ENCODE measurements at places on chromosomes 3 and 15.
A peak's percentile ranks its signal among the peaks of the same experiment; 100 is the strongest.

DNA sequence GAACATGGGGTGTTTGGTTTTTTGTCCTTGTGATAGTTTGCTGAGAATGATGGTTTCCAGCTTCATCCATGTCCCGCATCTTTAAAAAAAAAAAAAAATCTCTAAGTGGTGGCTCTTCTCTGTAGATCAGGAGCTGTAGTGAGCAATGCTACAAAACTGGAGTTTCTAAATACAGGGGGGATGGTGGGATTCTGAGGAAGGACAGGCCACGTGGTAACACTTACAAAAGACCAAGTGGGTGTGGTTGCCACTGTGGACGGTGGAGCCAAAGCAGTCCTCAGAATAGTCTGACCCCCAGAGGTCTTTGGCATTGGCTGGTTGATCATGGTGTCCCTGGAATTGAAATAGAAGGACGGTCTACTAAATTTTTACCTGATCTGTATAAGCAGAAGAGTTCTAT lies 7.7 kb downstream of the CCRL2 start:
- DNase-seq = no peak

DNA sequence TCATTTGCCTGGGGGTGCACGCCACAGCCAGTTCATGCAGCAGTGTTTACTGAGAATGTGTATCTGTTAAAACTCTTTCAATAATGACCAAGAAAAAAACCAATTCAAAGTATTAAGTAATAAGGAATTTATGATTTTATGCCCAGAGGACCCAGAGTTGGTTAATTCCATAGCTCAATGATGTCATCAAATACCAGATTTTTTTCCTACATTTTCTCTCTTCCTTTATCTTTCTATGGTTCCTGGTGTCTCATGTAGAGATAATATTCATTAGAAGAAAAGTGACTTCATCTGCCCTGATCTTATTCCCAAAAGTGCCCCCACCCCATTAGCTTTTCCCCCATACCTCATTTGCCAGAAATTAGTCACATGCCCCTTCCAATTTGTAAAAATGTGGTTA lies 44.6 kb upstream of the LMCD1 start:
- DNase-seq = peak; percentile 23

DNA sequence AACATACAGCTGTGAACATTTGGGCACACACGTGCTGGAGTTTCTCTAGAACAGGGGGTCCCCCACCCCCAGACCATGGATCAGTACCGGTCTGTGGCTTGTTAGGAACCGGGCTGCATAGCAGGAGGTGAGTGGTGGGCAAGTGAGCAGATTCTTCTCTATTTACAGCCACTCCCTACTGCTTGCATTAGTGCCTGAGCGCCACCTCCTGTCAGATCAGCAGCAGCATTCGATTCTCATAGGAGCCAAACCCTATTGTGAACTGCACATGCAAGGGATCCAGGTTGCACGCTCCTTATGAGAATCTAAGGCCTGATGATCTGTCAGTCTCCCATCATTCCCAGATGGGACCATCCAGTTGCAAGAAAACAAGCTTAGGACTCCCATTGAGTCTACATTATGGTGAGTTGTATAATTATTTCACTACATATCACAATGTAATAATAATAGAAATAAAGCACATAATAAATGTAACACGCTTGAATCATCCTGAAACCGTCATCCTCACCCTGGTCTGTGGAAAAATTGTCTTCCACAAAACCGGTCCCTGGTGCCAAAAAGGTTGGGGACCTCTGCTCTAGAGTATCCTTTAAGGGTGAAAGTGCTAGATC lies 25.8 kb downstream of the CHRM5 start:
- no peak for DNase-seq

DNA sequence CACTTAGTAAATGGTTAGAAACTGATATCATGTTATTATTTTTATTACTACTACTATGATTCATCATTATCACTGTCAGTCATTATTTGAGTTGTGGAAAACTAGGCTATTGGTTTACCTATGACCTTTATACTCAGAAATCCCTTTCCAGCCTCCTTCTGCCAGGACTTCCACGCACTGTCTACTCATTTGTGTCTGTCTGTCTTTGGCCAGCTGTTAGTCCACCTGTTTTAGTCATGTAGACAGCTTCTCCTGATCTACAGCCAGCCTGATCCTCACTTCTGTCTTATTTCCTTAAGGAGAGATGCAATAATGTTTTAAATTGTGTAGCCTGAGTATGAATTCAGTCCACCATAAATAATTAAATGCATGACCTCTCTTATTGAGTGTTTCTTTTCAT lies 162.8 kb downstream of the EPHA3 start:
- DNase-seq = no peak

GRCh38 chr3:189845069-189845468 lies 213.9 kb downstream of the TP63 start:
- DNase-seq = no peak

DNA sequence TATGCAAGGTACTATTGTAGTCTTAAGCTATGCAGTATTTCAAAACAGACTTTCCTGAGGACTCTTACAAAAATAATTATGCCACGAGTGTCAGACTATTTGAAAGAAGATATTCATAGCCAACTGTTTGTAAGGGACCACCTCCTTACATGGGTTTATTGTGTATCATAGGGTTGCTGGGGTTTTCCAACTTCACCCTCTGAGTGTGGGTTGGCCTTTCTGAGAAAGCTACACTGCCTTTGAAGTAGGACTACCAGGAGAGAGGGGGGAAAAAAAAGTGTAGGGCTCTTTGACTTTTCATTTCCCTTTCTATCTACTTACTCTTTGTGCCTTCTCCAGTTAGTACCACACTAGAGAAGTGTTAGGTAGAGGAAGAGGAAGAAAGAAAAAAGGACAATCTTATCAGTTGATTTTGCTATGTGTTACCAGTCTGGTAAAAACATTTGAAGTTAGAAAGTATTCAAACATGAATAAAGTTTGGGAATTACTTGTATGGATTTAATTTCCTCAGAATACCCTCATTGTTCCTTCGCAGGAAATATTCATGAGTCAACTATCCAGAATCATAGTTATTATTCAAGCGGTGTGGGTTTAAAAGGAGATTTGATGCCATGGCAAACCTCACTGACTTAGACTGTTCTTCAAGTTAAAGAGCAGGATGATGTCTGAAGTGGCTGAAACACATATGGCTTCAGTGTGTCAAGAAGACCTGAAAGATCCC lies 329.3 kb upstream of the THBS1 start:
- DNase-seq = peak; percentile 68

GRCh38 chr15:89647191-89647851 lies 7.9 kb downstream of the KIF7 start:
- peak; percentile 20 for DNase-seq

DNA sequence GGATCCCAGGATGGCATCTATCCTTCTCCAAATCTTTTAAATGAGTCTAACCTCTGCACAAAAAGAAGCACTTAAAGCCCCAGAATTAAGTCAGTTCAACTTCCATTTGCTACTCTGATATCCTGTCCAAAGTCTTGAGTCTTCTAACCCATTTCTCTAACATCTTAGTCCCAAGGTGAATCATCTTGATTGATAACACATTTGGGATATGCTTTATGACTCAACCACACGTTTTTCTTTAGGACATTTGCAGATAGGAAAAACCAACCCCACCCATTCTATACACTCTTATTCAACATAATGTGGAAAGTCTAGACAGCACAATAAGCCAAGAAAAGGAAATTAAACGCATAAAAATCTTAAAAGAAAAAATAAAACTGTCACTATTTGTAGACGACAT lies 18.8 kb upstream of the TEX9 start:
- DNase-seq = no peak

DNA sequence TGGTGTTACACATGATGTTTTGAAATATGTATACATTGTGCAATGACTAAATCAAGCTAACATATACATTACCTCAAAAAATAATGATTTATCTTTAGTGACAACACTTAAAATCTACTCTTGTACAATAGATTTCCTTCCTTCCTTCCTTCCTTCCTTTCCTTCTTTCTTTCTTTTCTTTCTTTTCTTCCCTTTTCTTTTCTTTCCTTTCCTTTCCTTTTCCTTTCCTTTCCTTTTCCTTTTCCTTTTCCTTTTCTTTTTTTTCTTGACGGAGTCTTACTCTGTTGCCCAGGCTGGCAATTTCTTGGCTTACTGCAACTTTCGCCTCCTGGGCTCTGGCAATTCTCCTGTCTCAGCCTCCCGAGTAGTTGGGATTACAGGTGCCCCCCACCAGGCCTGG lies 170.5 kb downstream of the NLGN1 start:
- DNase-seq = no peak

DNA sequence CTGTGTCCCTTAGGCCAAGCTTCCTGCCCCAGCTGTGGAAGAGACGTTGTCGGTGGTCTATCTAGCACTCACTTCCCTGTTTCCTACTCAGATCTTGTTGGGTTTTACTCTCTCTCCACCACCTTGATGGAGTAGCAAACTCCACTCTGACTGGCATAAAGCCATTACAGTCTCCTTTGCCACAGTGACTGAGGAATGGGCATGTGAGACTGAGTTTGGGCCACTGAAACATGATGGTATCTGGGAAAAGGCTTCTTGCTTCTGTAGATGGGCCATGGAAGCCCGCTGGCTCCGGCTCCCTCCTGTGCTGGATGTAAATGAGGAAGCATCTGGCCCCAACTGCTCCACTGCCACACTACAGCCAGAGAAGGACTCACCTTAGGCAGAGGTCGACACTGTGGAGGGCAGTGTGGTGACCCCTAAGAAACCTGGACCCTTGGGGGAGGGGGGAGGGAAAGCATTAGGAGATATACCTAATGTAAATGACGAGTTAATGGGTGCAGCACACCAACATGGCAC lies 9.4 kb upstream of the CAMK1 start:
- no peak for DNase-seq

- DNase-seq = no peak
Observed at GRCh38 chr3:55445551-55445950, 41.6 kb downstream of the WNT5A start.

GRCh38 chr3:150469031-150469930 lies 61.2 kb downstream of the TSC22D2 start:
- DNase-seq = no peak

DNA sequence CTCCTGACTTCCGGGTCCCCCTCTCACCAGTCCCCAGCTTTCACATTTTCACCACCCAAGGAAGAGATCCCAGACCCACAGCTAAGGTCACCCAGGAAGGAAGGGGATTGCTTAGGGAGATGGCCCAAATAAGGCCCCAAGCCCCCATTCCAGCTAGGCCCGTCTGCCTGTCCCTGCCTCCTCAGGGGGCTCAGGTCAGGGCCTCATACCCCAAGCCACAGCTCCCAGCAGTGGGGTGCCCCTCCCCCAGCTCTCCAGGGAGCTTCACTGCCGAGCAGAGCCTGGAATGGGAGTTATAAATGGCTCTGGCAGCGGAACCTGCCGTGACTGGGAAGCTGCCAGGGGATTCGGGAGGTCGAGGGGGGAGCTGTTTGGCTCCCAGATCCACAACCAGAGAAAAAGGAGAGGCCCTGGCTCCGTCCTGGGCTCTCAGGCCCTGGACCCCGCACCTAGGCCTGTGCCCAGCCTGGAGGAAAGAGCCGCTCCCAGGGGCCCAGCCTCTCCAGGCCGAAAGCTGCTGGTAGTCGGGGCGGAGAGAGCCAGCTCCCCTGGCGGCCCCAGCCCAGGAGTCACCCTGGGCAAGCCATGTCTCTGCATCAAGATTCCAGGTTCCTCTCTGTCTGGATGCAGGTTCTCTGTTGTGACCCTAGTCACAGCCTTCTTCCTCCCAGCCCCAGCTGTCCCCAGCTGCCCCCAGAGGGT lies 550 bp downstream of the CCDC9B start:
- DNase-seq = no peak

DNA sequence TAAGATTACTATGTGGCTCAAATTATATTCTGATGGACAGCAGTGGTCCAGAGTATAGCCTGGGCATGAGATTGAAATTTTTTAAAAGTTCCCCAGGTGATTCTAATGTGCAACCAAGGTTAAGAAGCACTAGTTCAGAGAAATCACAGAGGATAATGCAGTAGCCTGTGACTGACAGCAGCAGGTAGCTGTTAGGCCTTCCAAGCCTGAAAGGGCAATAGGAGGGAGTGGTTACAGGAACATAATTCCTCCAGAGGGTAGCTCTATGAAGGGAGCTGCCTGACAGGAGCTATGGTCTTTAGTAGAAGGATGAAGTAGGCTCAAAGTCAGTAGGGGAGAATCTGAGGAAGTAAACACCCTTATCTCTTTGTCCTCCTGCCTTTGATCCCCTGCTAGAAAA lies 342.9 kb upstream of the PPP2R3A start:
- no peak for DNase-seq

GRCh38 chr3:178047496-178047895 lies 488.7 kb upstream of the KCNMB2 start:
- no peak for DNase-seq

GRCh38 chr15:72859757-72860145 lies 76.2 kb upstream of the ADPGK start:
- DNase-seq = no peak
